Vagina (tissue), 2 donors: ENCODE measurements at places on chromosomes 13 and 19.

GRCh38 chr19:51503286-51503817 lies 1.8 kb upstream of the SIGLEC12 start:
- no peak for DNase-seq

DNA sequence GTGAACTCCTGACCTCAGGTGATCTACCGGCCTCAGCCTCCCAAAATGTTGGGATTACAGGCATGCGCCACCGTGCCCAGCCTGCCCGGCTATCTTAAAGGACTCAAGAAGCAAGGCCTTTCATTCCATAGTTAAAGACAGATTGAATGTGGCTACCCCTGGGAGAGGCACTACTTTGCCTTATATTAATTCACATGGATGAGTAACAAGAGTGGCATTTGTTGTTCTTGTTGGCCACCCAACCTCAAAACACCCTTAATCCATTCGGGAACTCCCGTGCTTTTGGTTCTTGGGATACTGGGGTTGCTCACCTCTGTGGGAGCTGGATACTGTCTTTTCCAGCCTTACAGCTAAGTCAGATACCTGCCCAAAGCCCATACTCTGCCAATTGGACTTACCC lies 34.4 kb upstream of the ABCC4 start:
- DNase-seq = no peak

GRCh38 chr19:2475018-2475701 lies 767 bp upstream of the GADD45B start:
- DNase-seq = no peak

DNA sequence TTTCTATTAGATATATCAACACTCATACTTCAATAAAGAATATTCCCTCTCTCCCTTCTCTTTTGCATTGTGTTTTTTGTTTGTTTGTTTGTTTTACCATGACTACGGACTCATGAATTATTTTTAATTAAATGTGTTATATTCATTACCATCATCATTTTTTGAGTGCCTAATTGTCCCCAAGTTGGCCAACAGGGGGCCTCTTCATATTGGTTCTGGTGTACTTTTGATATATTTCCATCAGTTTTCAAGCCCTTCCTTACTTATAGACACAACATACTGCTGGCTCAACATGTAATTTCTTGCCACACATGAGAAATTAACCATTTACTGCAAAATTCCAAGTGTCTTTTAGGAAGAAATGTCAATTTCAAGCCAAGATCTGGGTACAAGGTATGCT lies 54.5 kb upstream of the GPC6 start:
- no peak for DNase-seq

DNA sequence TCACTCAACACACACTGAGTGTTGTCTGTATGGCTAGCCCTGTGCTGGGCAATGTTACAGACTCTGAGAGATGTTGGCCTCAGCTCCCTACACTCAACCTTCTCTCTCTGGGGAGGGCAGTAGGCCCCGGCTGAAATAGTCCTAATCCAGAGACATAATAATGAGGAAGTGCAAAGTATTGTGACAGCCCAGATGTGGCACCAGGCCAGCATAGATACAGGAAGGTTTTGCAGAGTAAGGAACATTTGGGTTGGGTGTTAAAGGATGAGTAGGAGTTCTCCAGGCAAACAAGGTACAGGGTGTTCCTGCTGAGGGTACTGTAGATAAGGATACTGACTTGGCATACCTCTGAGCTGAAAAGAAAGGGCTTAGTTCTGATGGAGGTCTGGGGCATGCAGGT lies 2.4 kb downstream of the LIN7B start:
- no peak for DNase-seq

DNA sequence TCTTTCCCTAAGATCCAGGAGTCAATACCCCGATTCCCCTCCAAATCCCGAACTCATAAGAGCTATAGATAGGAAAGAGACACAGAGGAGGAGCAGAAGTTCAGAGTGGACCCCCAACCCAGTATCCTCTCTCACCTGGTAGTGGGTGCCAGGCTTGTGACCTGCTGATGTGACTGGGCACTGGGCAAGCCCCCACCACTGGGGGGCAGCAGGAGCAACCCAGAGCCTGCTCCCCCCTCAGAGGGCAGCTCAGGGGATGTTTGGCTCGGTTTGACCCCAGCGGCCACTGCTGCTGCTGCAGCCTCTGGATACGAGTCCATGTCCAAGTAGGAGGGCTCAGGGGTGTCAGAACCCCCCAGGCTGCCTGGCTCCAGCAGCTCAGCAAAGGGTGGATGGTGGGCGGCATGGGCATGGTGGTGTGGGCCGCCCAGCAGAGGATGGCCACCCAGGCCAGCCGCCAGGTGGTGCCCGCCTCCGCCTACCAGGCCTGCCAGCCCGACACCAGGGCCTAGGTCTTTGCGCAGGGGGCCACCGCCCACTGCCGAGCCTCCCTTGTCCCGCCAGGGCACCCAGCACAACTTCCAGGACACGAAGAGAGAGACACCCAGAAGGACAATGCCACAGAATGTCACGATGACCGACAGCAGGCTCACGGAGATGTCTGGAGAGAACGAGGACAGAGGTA lies 7.4 kb downstream of the SYT3 start:
- DNase-seq = no peak

GRCh38 chr13:26503826-26504594 lies 53.5 kb upstream of the WASF3 start:
- DNase-seq = no peak

DNA sequence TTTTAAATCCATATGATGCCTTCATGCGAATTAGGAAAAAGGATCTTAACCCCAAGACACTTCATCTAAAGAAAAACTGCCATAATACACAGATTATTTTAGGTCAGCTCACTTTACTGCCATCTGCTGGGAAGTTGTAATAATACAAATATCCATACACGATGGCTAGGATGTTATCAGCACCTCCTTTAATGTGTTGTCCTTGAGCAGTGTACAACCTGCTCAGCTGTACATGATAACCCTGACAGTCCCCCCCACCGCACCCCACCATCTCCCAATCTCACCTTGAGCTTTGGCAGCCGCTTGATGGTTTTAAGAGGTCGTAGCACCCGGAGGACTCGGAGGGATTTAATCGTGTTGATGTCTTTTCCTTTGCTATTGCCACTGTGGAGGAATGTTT lies 112.2 kb downstream of the IER2 start:
- DNase-seq = no peak
